Stromal cell of bone marrow (primary cell): ENCODE measurements at places on chromosomes 3 and 15.
A peak's percentile ranks its signal among the peaks of the same experiment; 100 is the strongest.

DNA sequence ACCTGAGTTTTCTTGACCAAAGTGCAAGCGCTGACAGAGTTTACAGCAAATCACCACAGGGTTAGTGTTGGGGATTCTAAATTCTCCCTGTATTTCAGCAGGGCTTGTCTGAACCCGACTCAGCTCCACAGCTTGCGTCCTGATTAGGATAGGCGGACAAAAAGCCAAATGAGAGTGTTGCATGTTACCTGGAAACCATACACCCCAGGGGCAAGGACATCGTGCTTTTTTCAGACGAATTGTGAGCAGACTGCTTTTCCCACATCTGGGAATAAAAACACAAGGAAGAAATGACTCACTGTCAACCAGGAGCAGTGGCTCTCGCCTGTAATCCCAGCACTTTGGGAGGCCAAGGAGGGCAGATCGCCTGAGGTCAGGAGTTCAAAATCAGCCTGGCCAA lies 3.0 kb downstream of the DZIP1L start:
- DNase-seq, result no peak

DNA sequence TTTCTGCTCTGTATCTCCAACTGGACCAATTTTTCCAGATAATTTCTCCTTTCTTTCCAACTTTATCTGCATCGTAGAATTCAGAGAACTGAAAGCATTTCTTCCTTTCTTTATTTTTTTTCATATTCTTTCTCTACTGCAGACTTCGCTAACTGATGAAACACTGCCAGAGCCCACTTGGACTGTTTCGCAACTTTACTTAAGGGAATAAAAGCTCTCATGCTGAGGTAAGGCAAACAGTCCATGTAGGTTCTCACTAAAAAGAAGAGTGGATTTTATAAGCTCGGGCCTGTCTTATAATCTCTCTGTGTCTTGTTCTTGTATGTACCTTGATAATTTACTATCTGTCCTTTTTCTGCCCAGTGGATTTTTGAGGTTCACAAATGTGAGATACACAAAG lies 163.5 kb downstream of the CNTN4 start:
- no peak for DNase-seq

GRCh38 chr15:71761649-71762048 lies 48.7 kb upstream of the NR2E3 start:
- peak; percentile 72 for DNase-seq

- DNase-seq, result peak; percentile 30
These were observed 4.4 kb upstream of the IDH2 start for GRCh38 chr15:90106522-90107117.

DNA sequence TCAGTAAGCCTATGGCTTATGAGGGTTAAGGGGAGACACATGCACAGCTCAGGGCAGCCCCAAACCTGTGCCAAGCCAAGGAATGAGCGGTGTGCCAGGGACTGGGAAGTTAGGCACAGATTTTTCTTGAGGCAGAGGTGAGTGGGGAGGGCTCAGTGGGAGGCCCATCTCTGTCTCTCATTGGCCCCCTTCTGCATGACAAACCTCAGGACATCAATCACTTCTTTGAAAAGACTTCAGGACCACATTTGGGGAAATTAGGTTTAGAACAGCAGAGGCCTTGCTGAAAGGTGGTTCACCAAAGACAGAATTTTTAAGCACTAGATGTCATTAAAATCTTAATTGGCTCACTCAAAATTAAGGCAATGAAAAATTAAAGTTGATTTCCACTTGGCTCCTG lies 57.2 kb downstream of the RAB11A start:
- DNase-seq, result no peak

DNA sequence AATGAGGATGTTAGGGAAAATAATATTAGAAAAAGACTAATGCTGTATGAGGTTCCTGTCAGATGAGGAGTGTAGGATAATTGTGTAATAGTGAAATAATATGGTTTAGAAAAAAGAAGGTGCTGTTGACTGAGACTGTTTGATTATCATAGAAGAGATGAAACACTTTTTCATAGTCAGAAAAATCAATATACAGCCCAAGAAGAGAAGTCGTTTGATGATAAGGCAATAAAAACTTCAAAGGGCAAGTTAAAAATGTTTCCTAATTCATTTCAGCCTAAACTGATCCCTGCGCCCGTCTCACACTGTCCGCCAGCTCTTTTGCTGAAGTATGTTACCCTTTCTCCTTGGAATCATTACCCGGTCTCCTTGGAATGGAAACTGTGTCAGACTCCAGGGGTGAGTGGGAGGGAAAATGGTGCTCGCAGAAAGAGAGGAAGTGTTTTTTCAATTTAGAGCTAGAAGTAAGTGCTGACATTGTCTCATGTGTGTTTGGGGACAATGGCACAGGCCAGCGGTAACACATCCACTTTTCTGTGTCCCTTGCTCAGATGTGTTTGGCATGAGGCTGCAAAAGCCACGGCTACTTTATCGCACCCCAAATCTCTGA lies 23.6 kb downstream of the DUT start:
- no peak for DNase-seq

- peak; percentile 74 for DNase-seq
These were observed 48.3 kb downstream of the MITF start for GRCh38 chr3:69787436-69788168.

- DNase-seq, result peak; percentile 2
These were observed 533.5 kb downstream of the IGSF11 start for GRCh38 chr3:118501152-118501551.

DNA sequence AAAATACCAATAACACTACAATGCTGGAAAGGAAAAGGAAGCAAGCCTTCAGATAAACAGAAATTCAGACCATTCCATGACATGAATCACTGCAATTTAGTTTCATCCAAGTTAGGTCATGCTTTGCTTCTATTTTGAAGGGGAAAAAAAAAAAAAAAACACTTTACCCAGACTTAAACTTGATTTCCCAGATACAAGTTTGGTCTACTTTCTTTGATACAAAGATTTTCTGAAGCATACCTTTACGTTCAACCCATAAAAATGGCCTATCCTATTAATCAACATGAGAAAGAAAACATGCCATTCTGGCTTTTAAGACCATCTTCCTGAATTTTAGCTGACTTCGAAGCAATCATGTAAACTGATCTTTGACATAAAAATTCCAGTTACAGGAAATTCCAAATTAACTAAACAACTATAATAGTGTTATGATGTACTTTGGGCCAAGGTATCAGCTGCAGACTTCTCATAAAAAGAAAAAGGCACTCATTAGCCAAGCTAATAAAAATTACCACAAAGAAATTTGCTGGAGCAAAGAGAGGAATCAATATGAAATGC lies 12.6 kb downstream of the OSBPL10 start:
- peak; percentile 62 for DNase-seq

DNA sequence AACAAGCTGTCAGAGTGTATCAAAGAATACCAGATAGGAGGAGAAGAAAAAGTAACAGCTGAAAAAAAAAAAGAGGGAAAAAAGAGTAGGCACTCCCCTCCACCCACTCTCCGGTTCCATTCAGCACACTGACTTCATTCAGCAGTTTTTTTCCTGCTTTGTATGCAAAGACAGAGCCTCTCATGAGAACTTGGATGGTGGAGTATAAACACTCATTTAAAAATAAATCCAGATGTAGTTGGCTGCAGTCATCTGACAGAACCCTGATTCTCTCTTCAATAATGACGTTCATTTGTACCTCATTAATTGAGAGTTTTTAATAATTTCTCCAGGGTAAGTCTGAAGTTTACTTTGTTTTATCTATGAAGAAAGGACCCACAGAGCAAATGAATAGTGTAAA lies 81.0 kb downstream of the TMEM108 start:
- DNase-seq, result no peak

- no peak for DNase-seq
These were observed 39.0 kb downstream of the HES1 start for GRCh38 chr3:194174980-194175379.

DNA sequence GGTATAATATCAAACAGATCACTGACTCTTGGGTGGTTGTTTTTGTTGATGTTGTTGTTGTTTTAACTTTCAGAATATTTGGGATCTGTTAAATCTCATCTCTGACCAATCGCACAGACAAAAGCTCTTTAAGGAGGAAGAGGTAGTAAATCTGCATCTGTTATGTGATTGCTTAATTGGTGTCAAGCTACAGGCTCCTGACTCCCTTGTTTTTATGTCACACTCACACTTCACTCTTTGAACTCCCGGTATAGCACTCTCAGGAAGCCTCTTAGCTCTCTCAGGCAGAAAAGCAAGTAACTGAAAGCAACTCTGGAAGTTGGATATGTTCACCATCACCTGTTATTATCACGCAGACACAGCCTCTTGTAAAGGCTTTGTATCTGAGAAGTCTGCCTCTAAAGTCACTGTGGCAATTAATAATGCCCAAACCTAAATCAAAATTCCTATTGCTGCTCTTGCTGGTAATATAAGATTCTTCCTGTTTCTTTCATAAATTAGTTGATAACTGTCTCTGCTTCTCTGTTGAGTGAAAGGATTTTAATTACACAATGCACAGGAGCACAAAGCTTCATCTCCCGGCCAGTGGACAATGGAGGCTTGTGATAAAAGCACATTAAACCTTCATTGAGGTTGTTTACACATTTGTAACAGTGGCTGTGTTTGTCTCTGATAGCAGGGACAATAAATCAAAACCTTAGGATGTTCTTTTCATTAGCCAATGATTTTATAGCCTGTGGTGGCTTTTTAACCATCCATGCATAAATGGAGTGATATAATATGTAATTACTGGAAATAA lies 576.7 kb downstream of the MFSD1 start:
- DNase-seq, result no peak

- no peak for DNase-seq
These were observed 139.8 kb downstream of the BBX start for GRCh38 chr3:107662586-107662985.

GRCh38 chr15:43275740-43276562 lies 9.2 kb upstream of the TGM5 start:
- DNase-seq, result no peak

DNA sequence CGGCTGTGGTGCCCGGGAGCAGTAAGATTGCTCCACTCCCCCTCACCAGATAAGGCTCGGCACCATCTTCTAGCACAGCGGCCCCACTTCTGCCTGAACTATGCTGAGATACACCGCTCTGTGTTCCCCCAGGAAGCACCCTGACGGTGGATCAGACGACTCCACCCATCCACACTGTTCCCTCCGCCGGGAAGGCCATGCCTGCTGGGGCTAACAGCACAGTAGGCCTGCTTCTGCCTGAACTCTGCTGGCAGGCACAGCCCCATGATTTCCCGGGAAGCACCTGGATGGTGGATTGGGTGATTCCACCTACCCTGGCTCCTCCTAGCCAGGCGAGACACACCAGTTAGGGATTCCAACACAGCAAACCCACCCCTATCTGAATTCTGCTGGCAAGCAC lies 36.3 kb upstream of the PPM1L start:
- DNase-seq, result no peak

- no peak for DNase-seq
These were observed 317.5 kb upstream of the THRB start for GRCh38 chr3:24812116-24812515.

GRCh38 chr3:140403079-140403478 lies 274.8 kb upstream of the TRIM42 start:
- no peak for DNase-seq

DNA sequence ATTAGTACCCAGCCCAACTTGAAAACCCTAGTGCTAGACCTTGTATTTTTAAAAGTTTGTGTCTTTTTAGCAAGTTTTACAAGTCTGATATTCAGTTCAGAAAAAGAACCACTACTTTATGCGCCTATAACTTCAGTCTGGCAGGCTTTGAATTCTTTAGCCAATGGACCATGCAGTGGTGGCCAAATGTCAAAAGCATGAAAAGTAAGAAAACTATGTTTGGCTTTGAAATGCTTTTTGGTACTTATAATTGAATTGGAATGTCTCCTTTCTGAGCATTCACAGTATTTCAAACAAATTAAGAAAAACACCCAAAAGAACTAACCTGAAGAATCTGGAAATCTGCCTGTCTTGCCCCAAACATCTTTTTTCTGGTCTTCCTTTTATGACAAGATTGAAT lies 12.8 kb downstream of the WDR48 start:
- peak; percentile 25 for DNase-seq

- no peak for DNase-seq
These were observed 38.3 kb upstream of the DCUN1D1 start for GRCh38 chr3:183018421-183019192.

DNA sequence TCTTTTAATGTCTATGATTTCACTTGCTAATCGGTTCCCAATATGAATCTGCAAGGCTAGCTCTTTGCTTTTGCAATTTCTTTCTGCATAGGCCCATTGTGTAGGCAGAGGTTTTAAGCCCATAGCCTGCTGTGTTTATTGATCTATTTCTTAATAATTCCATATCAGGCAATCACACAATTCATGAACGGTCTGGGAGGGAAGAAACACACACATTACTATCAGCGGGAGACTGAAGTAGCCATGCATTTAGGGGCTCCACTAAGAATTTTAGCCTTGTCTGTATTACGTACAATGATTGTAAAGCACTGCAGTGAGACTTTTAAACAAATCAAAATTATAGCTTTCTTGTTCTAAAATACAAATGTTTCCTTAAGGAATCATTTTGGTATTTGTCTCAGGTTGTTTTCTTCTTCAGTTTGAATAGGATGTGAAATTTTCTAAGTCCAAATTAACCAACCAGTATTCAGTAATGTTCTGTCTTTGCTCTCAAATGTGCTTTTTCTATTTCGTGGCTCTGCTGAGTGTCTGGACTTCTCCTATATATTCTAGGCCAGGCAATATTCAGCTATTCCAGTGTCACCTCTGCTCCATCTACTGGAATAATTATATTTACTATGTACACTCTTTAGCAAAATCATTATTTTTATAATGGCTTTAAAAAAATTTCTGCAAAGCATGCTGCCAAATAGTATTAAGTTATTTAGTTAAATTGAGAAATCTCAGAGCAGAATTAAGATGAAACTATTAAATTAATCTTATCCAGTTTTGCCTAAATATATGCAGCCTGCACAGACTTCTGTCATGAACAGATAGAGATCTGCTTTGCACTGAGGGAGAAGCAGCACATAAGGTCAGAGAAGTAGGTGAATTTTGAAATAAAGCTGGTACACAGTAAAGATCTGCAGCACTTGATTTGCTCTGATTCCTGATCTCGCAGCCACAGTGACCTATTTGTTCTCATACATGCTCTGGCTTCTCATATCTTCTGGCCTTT lies 103.0 kb upstream of the NAALADL2 start:
- DNase-seq, result no peak
